ENCODE measurements at places on chromosomes 6 and 20. TPM values are rescaled to one million over a fixed set of nuclear protein-coding genes. Genes with fewer than 3 reads are reported as not detected.

PI3 gene
- 2,639 TPM for polyA plus RNA-seq

ECT2L gene
- 0.05 TPM for polyA plus RNA-seq

PTK6 gene
- polyA plus RNA-seq = 81.6 TPM

ARMC2 gene
- 1.1 TPM for polyA plus RNA-seq

Measured in esophagus (tissue), 2 donors.